ENCODE measurements at places on chromosomes 16 and 17. TPM values are rescaled to one million over a fixed set of nuclear protein-coding genes. Genes with fewer than 3 reads are reported as not detected.

TBX4 gene
- not detected for total RNA-seq

DNA sequence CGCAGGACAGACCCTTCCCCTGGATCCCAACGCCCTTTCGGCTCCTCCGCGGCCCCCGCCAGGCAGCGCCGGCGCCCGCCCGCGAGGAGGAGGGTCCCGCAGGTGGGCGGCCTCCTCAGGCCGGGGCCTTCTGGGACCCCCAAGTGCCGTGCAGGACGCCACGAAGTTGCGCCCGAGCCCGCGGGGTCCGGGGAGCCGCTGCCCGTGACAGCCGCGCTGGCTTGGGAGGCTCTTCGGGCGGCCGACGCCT is 504 bp downstream of the ERN1 start:
- DNase-seq = no peak

- DNase-seq = no peak
These were observed 40.6 kb downstream of the SNX11 start for GRCh38 chr17:48148029-48148770.

GRCh38 chr17:61803216-61803615 is 60.1 kb downstream of the BRIP1 start:
- no peak for DNase-seq
